ENCODE measurements at places on chromosomes 1 and 21. TPM values are rescaled to one million over a fixed set of nuclear protein-coding genes. Genes with fewer than 3 reads are reported as not detected.

The TEX38 gene
- total RNA-seq = not detected

The EXO5 gene
- total RNA-seq = 21.1 TPM

The GBP4 gene
- total RNA-seq = 2.3 TPM

The CYP4A22 gene
- not detected for total RNA-seq

The TAF13 gene
- total RNA-seq = 389 TPM

The DDI2 gene
- total RNA-seq = 12.5 TPM

The SEMA6C gene
- total RNA-seq = 1.3 TPM

The RGS7 gene
- 2.7 TPM for total RNA-seq

The CDC20 gene
- total RNA-seq = 161 TPM

The S100A5 gene
- not detected for total RNA-seq

The ACBD6 gene
- 34.7 TPM for total RNA-seq

The ZNF593OS gene
- total RNA-seq = not detected

The PPFIA4 gene
- total RNA-seq = 9.0 TPM

Data from regular cardiac myocyte (primary cell).